Renal pelvis (tissue), 12 donors: ENCODE measurements at places on chromosomes 3 and 15.

GRCh38 chr3:16885593-16886302, 993 bp downstream of the PLCL2 start:
- no peak for DNase-seq

GRCh38 chr3:41681479-41681878, 280.4 kb downstream of the ULK4 start:
- DNase-seq, result no peak

DNA sequence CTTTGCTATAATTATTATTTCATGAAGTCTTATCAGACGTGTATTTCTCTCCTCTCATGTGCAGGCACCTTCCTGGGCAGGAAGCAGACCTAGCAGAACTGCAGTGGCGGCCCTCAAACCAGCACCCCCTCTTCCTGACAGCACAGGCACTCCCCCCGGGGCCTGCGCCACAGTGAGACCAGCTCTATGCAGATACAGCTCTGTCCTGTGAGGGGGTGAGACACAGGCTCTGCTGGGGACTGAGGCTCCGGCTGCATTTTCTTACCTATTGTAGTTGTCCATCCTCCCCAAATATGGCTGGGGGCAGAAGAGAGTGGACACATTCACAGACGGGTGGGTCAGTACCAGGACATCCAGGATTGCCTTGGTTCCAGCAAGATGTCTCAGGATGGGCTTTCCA, 5.0 kb downstream of the CISH start:
- no peak for DNase-seq

- DNase-seq, result no peak
These were observed 199.3 kb downstream of the TNIK start for GRCh38 chr3:171260899-171261298.

DNA sequence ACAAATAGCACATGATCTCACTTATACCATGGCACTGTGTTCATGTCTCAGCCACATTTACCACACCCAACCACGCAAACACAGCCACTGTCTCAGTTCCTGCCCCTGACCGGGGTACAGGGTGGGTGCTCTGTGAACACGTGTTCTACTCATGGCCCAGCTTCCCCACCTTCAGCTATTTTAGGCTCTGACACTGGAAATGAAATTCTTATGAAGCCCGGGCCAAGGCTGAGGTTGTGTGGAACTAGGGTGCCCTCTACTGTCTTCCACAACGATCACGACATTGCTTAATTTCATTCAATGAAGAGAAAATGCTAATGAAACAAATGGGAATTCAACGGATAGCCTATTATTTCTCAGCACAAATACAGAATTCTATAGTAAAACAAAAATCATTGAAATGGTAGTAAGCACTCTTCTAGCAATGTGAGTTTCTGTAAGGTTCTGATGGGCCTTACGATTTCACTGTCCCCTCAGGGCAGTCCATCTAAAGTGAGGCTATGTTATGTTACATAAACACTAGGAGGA, 2.1 kb upstream of the GABRA5 start:
- peak; percentile 54 for DNase-seq

DNA sequence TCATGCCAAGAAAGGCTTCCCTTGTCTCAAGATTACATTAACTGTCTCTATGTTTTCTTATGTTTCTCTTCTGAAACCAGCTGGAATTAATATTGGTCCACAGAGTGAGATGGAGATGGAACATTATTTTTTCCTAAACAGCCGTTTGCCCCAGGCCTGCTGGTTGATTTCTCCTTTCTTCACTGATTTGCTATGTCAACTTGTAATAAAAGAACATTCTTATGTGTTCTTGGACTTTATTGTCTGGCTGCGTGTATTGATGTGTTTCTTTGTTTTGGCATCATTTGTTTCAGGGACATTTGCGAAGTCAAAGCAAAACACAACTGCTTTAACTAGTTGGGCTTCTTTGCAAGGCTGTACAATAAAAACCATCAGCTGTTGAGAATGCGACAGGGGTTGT, 168.5 kb downstream of the FAM43A start:
- no peak for DNase-seq

DNA sequence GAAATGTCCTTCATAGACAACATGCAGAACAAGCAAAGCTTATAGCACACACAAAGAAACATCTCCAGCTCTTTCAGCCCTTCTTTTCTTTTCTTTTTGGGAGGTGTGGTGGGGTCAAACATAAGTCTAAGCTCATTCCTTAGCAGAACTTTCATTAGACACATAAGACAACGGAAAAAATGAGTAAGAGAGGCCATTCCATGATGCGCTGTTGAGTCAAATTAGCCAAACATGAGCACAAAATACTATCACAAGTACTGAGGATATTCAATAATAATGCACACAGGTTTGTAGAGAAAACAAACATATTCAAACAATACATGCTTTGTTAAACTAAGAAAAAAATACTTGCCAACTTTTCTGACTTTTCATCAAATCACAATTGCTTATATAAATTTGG, 83.0 kb downstream of the PLOD2 start:
- no peak for DNase-seq

- no peak for DNase-seq
These were observed 84.6 kb downstream of the GBE1 start for GRCh38 chr3:81676706-81677456.
